NCI-H82 (cell line): ENCODE measurements at places on chromosomes 7 and 10.

DNA sequence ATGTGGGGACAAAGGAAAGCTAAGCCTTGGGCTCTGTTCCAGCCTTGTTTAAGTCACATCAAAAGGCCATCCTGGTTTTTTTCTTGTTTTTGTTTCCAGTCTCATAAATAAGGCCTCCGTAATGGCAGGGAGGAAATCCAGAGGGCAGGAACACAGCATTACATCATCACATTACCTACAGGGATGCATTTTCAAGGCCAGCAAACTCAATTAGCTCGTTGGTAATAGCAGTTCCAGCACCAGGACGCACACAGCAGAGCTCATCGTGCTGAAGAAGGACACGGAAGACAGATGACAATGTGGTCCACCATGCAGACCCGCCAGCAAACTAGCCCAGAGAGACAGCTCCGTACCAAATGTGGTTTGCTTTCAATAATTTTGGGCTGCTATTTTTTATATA, 1209.2 kb downstream of the TYW1 start:
- DNase-seq, result no peak

DNA sequence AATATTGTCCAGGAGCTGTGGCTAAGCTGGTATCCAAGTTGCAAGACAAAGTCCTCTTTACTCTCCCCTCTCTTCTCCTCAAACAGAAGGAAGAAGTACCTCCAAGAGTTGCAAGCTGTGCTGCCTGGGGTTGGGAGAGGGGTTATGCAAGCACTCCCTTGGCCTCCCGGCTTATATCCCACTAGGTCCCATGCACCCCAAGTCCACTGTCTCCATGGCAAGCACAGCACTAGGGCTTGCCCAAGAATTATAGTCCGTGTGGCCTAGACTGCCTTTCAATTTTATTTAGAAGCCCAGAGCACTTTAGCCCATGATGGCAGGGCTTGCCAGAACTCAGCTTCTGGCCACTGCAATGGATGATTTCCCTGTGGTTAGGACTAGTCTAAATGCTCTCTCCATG, 40.4 kb upstream of the TECTB start:
- no peak for DNase-seq

DNA sequence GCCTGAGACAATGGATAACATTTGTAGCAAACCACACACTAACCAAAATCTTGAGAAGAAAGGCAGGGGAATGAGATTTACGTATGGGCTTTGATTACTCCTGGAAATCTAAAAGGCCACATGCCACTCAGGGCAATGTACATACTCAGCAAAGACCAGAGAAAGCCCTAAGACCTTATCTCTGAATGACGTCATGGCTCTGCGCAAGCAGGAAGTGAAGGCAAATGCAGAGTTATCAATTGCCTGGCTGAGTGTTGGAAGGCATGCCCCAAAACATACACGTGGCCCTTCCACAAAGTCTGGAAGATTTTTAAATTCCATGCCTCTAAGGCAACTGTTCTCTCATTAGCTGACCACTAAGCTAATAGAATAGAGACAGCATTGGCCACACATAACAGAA, 90.9 kb upstream of the NRBF2 start:
- no peak for DNase-seq

- DNase-seq, result no peak
Measured at GRCh38 chr10:93081318-93081717, 7.6 kb downstream of the CYP26A1 start.

DNA sequence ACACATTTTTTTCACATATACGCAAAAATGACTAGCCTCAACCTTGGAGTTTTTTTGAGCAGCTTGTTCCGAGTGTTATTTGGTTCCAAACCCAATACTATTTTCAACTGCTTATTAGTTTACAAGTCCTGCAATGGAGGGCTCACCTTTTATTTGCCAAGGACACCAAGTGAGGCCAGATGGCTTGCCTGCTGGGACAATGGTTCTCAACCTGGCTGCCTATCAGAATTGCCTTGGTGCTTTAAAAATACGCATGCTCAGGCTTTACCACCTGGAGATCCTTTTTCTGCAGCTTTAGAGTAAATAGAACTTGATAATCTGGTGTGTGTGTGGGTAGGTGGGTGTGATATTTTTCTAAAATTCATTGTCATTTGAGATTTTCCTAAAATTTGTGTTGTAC, 276.8 kb downstream of the MTERF1 start:
- peak; percentile 17 for DNase-seq

- no peak for DNase-seq
Measured at GRCh38 chr10:101901340-101901739, 57.7 kb upstream of the KCNIP2 start.

GRCh38 chr10:114179148-114179547, at the start of gene TDRD1:
Gene TDRD1 (plus strand): TSS chr10:114179353. CDS start chr10:114187832, 8,479 bp downstream.
- DNase-seq, result no peak
